CD4-positive, CD25-positive, alpha-beta regulatory T cell (primary cell): ENCODE measurements at places on chromosomes 12 and 14. TPM values are rescaled to one million over a fixed set of nuclear protein-coding genes. Genes with fewer than 3 reads are reported as not detected.

DNA sequence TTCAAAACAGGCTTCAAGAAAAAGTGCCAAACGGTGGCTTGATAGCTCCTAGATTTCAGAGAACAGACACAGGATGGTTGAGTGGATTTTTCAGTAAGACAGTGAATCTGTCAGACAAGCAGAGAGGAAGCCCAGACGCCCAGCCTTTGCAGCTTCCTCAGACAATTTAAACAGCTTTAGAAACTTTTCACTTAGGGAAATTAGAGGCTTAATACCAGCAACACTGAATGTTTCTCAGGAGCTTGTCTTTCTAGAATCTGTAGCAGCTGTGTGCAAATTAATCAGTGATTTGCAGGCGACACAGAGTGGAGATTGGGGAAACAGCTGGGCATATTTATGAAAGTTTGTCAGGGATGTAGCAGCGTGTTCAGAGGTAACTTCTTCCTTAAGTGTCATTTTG, 362.1 kb downstream of the GALC start:
- DNase-seq = no peak

- DNase-seq = no peak
These were observed 83.2 kb upstream of the PWP1 start for GRCh38 chr12:107602446-107602845.

GRCh38 chr12:63163541-63163940, 12.5 kb upstream of the AVPR1A start:
- no peak for DNase-seq

CCDC197 gene
- total RNA-seq = not detected

DNA sequence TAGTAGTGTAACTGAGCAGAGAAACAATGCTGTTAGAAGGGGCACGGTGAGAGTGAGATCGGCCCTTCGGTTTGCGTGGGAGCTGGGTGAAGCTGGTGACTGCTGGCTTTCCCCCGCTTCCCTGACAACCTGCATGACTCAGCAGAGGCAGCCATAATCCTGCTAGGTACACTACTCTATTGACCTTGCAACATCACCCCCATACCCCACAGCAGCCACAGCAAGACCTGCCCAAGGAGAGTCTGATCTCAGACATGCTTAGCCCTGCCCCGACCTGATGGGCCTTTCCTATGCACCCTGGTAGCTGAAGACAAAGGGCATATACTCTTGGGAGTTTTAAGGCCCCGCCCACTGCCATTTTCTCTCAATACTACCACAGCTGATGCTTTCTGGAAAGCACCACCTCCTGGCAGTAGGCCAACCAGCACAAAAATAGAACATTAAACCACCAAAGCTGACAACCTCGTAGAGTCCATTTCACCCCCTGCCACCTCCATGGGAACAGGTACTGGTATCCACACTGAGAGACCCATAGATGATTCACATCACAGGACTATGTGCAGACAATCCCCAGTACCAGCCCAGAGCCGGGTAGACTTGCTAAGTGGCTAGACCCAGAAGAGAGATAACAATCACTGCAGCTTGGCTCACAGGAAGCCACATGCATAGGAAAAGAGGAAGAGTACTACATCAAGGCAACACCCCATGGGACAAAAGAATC, 75.9 kb upstream of the RGS6 start:
- no peak for DNase-seq

SRGAP1 gene
- total RNA-seq = not detected

GRCh38 chr12:54195737-54196347, 7.1 kb upstream of the SMUG1 start:
- DNase-seq = no peak

OSGEP gene
- total RNA-seq = 40.8 TPM

DNA sequence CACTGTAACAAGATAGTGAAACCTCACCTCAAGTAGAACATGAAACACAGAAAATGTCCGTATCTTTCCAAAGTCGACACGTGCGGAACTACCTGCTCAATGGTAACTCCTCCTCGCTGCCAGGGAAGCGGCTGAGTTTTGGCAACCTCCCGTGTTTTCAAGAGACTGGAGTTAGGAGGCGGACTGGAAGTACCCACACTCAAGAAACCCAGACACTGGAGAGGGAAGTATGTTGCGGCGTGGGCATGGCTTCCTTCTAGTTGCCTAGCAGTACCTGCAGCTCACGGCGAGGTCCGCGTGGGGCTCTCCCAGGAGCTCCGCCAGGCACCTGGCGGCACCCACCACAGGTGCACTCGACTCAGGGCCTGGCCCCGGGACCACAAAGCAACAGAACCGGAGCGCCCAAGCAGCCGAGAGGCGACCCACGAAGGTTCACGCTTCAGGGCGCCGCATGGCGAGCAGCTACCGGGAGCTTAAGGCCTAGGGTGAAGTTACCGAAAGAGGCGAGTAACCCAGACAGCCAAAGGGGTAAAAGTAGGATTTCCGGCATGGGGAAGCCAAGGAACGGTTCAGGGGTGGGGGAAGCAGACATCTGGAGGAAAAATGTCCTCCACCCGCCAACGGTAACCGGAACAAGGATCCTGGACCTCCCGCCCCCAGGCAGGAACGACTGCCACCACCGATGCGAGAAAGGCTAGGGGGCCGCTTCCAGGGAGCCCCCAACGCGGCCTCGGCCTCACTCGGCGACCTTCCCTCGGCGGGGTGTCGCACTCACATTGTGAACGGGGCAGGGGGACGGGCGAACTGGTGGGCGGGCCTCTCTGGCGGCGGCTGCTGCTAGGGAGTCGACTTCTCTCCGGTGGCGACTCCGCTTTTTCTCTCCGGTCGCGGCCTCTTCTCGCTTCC, 608 bp downstream of the PTGES3 start:
- peak; percentile 57 for DNase-seq
